ENCODE measurements at places on chromosomes 11 and 22.

DNA sequence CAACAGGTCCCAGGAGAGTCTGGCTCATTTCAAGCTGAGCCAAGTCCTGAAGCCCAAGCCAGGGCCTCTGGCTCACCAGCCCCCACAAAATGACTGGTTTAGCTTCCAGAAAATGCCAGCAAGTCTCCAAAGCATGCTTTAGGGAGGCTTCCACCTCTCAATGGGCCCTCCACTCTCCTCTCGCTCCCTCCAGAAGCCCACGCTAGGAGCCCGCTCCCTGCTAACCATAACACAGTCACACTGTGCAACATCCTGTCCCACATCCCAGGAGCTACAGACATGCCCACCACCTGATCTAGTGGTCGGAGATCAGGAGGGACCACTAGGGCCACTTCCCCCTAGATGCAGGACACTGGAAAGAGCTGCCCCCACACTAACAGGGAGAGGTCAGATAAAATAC, 6.9 kb downstream of the SULT4A1 start:
- DNase-seq: no peak

- no peak for DNase-seq
These were observed 1.9 kb downstream of the RBFOX2 start for GRCh38 chr22:36026741-36027140.

GRCh38 chr22:32544953-32545558, 70.4 kb downstream of the FBXO7 start:
- no peak for DNase-seq

- no peak for DNase-seq
These were observed 59.3 kb downstream of the DEPDC5 start for GRCh38 chr22:31812977-31813605.

DNA sequence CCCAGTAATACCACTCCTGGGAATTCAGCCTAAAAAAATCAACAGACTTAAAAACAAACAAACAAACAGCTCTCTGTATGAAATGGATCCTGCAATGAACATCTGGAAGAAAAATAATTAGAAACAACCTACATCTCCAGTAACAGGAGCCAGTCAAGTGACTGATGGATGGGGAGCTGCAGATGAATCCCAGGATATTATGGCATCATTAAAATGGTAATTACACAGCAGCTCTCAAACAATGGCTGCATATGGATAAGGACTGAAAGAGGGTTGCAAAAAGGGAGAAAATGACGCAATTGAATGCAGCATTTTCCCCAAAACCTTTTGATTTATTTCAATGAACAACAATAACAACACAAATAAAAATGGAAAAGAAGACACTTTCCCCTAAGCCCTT, 4.1 kb downstream of the NPTXR start:
- no peak for DNase-seq

DNA sequence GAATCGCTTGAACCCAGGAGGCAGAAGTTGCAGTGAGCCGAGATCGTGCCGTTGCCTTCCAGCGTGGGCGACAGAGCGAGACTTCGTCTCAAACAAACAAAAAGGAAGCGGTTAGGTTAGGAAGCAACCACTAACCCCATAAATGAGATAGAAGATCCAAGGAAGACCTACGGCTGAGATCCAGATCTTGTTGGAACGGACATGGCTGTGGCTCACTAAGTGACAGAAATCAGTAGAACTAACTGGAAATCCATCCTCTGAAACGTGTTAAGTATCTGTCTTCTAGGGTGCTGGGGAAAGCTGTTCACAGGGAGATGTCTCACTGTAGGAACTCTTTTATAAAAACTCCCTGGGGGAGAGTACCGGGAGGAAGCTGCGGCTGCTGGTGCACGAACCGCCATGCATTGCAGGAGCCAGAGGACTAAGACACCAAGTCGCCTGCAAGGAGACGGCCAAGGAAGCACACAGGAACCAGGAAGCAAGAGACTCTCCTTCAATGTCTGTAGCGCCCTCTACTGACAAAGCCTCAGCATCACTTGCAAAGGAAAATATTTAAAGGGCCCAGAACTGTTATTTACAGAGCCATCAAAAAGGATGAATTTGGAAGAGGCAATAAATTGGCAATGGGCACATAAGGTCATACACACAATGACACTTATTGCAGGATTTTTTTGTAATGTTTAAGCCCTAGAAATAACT, 16.9 kb upstream of the SPTY2D1 start:
- DNase-seq: no peak

GRCh38 chr11:134464981-134465730, 53.1 kb upstream of the B3GAT1 start:
- DNase-seq: no peak

GRCh38 chr22:43375951-43376455, 32.8 kb upstream of the SCUBE1 start:
- DNase-seq: no peak

DNA sequence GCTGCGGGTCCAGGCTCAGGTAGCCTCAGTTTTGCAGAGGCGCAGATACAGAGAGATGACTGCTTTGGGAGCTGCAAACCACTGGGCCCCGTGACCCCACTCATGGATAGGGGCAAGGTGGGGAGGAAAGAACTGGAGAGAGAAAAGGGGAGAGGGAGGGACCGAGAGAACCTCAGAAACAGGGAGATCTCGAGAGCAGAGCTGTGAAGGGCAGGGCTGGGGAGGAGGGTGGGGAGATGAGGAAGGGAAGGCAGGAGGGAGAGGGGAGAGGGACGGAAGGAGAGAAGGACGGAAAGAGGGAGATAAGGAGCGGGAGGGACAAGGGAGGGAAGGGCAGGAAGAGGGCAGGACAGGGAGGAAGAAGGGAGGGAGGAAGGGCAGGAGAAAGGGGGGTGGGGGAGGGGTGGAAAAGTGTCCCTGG, 46.3 kb downstream of the IGLL1 start:
- DNase-seq: no peak

- no peak for DNase-seq
These were observed 2.7 kb upstream of the TMPRSS6 start for GRCh38 chr22:37112084-37112728.

DNA sequence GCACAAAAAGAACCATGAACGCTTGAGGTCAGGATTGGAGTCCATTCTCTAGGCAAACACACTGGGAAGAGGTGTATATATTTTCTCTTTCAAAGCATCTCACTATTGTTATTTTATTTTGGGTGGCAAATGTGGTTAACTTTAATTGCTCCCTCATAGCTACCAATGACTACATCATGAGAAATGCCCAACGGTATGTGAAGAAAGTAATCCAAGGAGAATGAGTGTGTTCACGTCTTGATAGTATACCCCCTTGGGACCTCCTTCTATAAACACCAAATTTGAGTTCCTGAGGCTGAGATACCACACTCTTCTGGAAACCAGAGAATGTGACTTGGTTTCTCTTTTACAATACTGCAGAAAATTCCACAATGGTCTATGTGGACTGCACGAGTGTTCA, 15.8 kb downstream of the OR8D1 start:
- no peak for DNase-seq

DNA sequence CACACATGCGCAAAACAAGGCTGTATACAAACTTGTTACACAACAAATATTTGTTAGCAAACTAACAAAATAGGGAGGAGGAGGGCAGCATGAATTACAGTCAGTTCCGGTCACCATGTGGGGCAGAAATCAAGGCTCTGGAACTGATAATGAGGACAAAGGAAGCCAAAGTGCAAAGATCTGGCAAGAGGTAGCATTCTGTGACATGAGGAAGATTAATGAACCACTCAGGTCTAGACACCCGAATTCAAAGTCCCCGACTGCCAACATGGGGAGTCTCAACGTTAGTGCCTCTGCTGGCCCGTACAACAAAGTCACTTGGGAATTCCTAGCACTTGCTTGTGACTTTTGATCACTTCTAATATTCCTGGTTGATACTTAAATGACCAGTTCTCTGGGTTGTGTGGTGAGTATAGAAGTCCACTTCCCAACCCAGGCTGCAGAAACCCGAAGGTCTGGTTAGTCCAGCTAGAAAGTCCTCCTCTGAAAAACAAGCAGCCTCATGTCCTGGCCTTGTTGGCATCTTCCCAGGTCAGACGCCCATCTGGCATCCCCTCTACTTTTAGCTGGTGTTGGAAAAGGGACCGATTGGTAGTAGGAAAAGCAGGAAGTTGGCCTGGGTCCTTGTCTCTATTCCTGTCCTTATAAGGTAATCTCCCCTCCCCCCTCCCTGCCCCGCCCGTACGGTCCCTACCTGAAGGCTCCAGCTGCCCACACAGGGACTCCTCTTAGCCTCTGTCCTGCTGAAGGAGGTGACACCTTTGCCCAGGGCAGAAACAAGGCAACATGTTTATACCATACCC, 1.6 kb downstream of the SUN2 start:
- peak; percentile 37 for DNase-seq

- no peak for DNase-seq
These were observed 45.4 kb downstream of the GAB2 start for GRCh38 chr11:78372114-78372768.

DNA sequence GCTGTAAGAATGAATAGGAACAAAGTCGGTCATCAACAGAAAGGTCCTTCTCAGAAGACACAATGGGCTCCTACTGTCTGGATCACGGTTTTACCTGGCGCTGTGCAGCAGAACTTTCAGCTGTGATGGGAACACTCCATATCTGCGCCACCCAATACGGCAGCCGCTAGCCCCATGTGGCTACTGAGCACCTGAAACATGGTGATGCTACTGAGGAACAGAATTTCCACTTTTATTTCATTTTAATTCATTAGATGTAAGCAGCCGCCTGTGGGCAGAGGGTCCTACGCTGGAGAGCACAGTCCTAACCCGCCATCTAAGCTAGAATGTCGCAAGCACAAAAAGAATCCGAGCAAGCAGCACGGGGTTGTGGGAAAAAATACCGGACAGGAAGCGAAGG, 2.7 kb downstream of the SULT4A1 start:
- DNase-seq: no peak

DNA sequence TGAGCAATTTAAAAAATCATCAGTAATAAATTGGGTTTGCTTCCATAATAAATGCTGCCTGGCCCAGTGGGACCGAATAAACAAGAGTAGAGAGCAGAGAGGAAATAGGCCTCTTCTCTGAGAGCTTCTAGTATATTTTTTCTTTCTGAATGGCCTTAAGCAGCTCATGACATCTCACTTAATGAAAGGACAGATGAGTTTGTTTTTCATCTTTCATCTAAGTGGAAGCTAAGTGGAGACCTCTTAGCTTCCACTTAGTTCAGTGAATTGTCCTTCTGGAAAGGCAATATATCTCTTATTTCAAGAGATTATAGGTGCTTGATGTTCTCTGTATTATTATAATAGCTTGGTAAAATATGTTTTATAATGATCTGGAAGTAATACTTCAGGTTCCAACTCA, 245.9 kb upstream of the ANO3 start:
- DNase-seq: no peak

- no peak for DNase-seq
These were observed 11.5 kb upstream of the MUC15 start for GRCh38 chr11:26583550-26583949.

GRCh38 chr11:115500547-115501501, 3.4 kb downstream of the CADM1 start:
- no peak for DNase-seq

- no peak for DNase-seq
These were observed 140.0 kb upstream of the POU2AF2 start for GRCh38 chr11:111105566-111105965.

- no peak for DNase-seq
These were observed 92.1 kb downstream of the PARVA start for GRCh38 chr11:12469451-12469850.

DNA sequence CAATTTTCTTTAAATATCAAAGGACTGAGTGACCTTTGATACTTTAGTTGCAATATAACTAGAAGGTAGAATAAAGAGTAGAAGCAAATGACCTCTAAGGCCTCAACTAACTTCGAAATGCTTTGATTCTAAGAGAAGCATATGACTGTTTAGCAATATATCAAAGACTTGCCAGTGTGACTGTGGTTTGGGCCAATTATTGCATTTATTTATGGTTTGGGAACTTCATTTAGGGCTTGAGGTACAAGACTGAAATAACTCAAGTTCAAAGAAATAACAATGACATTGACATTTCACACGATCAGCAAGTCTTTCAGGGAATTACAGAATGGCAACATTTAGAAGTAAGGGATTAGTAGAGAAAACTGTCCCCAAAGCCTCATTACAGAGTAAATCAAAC, 709.7 kb upstream of the LRRC4C start:
- DNase-seq: no peak

DNA sequence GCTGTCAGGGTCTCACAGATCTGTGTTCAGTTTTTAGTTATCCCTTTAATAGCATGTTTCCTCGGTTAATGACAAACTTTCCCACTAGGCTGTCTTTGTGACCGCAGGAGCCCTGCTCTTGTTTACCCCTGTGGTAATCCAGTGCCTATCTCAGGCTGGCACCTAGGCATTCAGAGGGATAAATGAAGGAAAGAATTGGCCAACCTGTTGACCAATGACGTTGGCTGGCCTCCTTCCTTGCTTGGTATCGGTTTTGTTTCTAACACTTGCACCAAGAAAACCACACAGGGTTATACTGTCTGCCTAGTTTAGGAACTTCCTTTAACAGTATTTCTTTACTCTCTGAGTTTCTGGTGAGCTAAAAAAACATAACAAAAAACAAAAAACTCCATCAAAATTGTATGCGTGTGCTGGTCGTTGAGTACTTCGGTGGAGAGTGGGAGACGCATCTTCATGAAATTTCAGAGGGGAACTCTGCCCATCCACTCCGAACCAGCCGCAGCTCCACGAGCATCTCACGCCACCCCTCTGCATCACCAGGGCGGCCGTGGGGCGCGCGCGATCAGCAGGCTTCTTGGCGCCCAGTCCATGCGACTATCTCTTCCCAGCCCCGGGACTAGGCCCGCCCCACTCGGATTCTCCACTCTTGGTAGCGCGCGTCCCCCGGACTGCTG, 563 bp upstream of the ENDOD1 start:
- no peak for DNase-seq

- DNase-seq: no peak
These were observed 14.6 kb upstream of the POLD3 start for GRCh38 chr11:74577624-74578396.

GRCh38 chr11:48005831-48006270, 25.5 kb downstream of the PTPRJ start:
- no peak for DNase-seq

DNA sequence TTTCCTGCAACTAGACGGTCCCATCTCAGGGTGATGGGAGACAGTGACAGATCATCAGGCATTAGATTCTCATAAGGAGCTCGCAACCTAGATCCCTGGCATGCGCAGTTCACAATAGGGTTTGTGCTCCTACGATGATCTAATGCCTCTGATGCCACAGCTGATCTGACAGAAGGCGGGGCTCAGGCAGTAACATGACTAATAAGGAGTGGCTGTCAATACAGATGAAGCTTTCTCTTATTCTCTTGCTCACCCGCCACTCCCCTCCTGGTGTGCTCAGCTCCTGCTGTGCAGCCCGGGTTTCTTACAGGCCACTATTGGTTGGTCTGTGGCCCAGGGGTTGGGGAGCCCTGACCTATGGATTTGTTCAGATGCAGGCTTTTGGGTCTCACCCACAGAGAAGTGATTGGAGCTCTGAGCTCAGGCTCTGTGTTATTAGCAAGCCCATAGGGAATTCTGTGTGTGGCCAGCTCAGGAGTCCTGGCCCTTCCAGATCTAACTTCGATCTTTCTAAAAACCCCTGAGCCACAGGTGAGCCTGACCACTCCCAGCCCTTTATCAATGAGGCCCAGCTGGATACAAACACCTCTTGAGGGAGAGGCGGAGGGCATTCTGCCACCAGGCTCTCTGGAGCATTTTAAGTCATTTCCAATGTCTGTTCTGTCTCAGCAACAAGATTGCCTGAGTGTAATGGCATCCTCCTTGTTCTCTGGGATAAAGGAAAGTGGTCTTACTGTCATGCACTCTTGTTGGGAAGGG, 351.8 kb downstream of the BUD13 start:
- no peak for DNase-seq
